ENCODE measurements at places on chromosomes 1 and 21. TPM values are rescaled to one million over a fixed set of nuclear protein-coding genes. Genes with fewer than 3 reads are reported as not detected.

SLC22A15 gene
- 10.3 TPM for total RNA-seq

HSD3B1 gene
- total RNA-seq, result not detected

S100B gene
- 8.3 TPM for total RNA-seq

DNA sequence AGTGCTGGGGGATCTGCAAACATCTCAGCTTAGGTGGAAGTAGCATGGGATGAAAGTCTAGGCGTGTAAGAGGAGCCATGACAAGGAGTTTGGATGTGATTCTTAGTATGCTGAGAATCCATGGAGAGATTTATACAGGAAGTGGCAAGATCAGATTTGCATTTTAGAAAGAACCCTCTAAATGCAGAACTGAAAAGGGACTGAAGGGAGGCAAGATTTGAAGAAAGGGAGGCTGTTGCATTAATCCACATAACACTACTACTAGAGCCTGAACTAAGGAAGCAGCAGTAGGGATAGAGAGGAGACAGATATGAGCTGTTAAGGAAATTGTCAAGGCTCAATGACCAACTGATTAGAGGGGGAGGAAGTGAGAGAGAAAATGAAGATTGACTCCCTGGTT lies 9.8 kb downstream of the C1orf74 start:
- no peak for DNase-seq

GRCh38 chr1:195894411-195894810 lies 713.8 kb downstream of the KCNT2 start:
- DNase-seq, result no peak

DNA sequence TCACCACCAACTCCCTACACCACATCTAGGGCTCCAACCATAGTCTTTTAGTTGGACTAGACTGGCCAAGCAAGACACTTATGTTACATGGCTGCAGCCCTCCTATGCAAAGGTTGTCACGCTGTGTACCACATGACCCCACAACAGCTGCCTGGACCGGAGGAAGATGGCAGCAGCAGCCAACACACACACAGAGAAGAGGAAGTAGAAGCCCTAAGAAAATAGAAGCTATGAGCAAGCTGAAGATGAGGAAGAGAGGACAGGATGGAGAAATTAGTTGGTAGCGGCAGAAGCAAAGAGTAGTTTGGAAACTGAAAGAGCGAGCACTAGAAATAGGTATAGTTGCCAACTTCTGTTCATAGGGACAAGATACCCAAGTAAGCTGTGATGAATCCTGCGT lies 60.8 kb upstream of the RALGPS2 start:
- no peak for DNase-seq

- no peak for DNase-seq
Measured at GRCh38 chr21:16308269-16308668, 578.5 kb downstream of the USP25 start.

GRCh38 chr1:184953600-184954219 lies 20.6 kb downstream of the NIBAN1 start:
- DNase-seq, result no peak

DNA sequence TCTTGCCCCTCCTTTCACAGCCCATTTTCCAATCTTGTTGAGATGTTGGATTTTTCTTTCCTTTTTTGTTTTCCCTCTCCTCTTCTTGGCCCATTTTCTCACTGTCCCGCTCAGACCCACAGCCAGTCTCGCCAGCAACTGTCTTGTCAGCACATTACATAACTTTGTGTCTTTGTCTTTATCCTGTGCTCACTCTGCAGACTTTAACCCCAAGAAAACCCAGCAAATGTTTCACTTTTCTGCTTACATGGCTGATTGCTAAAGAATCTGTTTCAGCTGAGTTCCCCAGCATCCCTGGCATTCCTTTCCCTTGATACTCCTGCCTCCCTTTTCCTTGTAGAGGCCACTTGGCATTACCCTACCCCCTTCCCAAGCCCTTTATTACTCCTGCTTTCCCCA lies 74.6 kb downstream of the ZNF648 start:
- no peak for DNase-seq

All from Right ventricle myocardium inferior (tissue), 1 donor.